Breast epithelium (tissue), 4 donors: ENCODE measurements at places on chromosomes 2 and 18. TPM values are rescaled to one million over a fixed set of nuclear protein-coding genes. Genes with fewer than 3 reads are reported as not detected.

The ITPRID2 gene
- total RNA-seq = 67.2 TPM

The USP14 gene
- 46.9 TPM for total RNA-seq

The IL37 gene
- not detected for total RNA-seq

DNA sequence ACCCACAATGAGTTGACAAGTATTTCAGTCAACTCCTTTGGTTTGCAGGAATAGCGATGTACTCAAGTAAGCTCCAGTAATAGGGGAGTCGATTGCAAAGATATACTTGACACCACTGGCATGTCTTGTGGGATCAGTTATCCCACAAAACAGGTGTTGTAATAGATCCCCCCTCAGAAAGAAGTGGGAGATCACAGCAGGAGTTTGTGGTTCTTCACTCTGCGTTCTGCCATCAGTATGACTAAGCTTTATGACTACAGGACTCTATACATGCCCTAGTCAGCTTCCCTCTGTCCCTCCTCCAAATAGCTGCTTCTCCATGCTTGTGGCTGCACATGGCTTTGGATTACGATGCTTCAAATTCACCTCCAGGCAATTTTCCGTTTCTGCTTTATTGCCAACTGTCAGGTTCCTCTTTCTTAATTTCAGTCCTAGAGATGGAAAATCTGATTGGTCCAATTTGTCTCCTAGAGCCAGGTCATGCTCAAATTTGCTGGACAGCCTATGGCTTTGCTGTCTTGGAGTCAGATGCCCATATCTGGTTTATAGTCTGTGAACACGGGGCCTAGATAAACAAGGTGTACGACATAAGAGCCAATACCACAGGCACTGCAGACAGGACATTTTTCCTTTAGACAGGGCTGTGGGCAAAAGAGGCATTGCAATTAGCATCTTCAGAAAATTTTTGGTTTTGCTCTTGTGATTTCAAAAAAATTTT, 221.7 kb downstream of the PAX3 start:
- no peak for DNase-seq

DNA sequence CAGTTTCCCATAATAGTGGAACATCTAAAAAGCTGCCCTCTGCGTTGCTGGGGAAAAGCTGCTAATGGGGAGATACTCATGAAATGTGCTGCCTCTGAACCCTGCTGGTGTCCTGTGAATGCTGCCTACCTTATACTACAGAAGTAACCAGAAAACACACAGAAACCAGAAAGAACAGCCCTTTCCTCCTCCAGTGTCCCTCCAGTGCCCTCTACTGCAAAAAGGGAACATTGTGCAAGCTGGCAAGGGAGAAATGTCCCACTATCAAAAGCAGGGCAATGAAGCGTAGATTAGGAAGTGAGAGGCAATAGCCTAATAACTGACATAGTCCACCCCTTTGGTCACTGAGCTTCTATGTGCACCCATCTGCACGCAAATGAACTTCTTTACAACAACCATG, 162.7 kb upstream of the ETAA1 start:
- DNase-seq = no peak

- no peak for DNase-seq
Observed at GRCh38 chr2:66574701-66575624, 140.0 kb downstream of the MEIS1 start.

- no peak for DNase-seq
Observed at GRCh38 chr2:102048465-102048864, 56.7 kb downstream of the IL1R2 start.

DNA sequence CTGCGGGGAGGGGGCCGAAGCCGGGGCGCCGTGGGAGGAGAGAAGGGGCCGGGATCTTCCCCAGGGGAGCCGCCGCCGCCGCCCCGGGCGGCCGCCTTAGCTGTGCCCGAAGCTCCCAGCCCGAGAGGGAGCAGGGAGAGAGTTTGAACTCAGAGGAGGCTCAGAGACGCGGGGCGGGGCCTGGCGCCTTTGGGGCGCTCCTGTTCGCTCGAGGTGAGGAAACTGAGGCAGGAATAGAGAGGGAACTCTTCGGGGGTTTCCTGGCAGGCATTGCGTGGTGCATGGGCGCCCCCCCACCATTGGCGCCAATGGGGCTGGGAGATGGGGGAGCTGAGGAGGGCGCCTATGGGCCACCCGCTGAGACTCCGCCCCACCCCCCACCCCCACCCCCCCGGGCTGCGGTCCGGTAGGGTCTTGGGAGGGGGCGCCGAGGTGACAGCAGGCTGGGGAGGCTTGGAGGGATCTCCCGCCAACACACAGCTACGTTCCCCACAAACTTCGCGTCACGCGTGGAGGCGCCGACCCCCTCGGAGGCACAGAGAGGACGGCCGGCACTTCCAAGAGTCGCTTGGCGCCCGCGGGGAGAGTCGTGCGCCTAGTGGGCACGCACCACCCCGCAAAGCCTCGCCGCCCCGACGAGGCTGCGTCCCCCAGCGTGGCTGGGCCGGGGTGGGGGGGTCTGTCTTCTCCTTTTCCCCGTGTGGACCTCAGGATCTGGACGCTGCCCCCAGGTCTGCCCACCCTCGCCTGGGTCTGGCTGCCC, 680 bp downstream of the CTDSP1 start:
- DNase-seq = no peak

- no peak for DNase-seq
Observed at GRCh38 chr18:62937065-62937464, 221.7 kb downstream of the PHLPP1 start.

DNA sequence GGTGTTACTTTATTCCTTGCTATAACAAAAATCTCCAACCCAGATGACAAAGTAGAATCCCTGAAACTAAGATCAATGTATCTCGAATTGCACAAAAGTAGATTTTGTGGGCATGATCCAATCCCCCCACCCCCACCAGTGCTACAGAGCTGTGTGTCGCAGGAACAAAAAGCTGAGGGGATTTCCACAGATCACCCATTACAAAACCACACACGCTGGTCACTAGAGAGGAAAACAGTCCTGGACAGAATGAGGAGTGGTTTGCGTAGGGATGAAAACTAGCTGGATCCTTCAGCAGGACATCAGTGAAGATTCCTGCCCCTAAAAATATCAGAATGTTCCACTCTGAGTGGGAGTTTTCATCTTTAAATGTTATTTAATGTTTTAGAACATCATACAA, 165.3 kb upstream of the STK17B start:
- DNase-seq = no peak

DNA sequence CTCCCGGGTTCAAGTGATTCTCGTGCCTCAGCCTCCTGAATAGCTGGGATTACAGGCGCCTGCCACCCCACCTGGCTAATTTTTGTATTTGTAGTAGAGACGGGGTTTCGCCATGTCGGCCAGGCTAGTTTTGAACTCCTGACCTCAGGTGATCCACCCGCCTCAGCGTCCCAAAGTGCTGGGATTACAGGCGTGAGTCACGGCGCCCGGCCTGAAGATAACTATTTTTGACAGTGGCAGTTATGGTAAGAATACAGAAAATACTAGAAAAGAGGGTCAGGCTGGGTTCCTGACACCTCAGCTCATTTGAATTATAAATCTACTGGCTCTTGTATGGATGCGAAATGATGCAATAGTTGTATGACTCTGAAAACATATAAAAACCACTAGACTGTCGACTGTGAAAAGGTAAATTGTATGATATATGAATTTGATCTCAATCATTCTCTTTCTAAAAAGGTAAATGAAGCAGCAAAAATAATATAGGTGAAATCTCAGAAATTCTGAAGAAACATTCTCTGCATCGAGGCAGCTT, 11.1 kb upstream of the DGKD start:
- DNase-seq = no peak

DNA sequence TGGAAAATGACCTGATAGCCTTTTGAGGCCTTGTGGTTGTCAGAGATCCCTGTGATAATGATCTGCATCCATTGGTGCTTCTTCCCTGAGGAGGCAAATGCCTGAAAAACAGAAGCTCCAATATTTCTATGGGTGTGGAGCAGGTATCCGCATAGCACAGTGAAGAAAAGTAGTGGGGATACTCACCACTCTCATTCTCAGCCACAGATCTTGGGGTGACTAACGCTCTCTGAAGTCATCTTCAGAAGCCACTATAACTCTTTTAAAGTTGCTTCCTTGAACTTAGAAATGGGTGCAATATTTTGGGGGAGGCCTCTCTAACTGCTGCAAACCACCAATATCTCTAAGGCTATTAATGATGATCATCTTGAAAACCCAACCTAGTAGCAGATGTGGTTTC, 46.2 kb downstream of the ARHGAP15 start:
- DNase-seq = no peak

- no peak for DNase-seq
Observed at GRCh38 chr2:231627384-231628120, 34.9 kb downstream of the TEX44 start.

GRCh38 chr2:25845843-25846505, 32.3 kb downstream of the ASXL2 start:
- DNase-seq = no peak

- DNase-seq = no peak
Observed at GRCh38 chr18:48330016-48330991, 78.9 kb downstream of the ZBTB7C start.
